ENCODE measurements at places on chromosomes 16 and 17.

GRCh38 chr17:12826431-12826830 lies 37.1 kb downstream of the ARHGAP44 start:
- H3K27ac ChIP-seq: no peak overlapping the region
- no peaks in the 10 kb centered on the region for H3K27me3 ChIP-seq
- no peak for DNase-seq
- H3K4me1 ChIP-seq: no peaks in the 10 kb centered on the region
- no peak overlapping the region for H3K4me3 ChIP-seq

- H3K4me3 ChIP-seq: no peak overlapping the region
- no peak overlapping the region for H3K27ac ChIP-seq
- no peak for DNase-seq
- H3K36me3 ChIP-seq: no peaks in the 10 kb centered on the region
Observed at GRCh38 chr16:84834403-84834772, 14.6 kb downstream of the CRISPLD2 start.

- peak within 1 kb of the TSS; percentile 86 for H3K27ac ChIP-seq
- H3K4me1 ChIP-seq: peaks cover 25% of the 10 kb centered on the region
- no peak for DNase-seq
- peak within 1 kb of the TSS; percentile 94 for H3K4me3 ChIP-seq
- H3K36me3 ChIP-seq: peaks cover 2% of the 10 kb centered on the region
Observed at GRCh38 chr17:28370035-28370743, at the start of gene VTN. VTN (minus strand) TSS chr17:28370307; CDS start chr17:28370203, 104 bp downstream.

DNA sequence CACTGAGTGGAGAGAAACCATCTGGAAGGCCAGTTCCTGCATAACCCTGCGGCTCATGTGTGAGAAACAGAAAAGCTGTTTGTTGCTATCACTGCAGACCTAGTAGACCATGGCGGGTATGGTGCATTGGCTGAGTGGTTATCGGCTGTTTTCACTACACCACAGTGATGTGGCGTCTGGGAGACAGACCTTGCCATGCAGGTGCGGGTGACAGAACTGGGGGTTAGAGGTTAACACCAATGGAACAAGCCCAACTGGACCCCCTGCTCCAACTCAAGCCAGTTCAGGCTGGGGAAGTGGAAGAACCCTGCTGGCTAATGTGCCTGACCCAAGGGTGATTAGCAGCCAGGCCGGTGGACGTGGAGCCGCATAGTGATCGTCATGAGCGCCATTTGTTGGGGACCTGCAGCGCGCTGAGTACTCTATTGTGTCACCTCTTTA lies 91.9 kb downstream of the IRF8 start:
- no peak overlapping the region for H3K27ac ChIP-seq
- no peaks in the 10 kb centered on the region for H3K36me3 ChIP-seq
- no peak overlapping the region for H3K4me3 ChIP-seq
- H3K27me3 ChIP-seq: no peaks in the 10 kb centered on the region

- no peak for DNase-seq
- H3K36me3 ChIP-seq: peaks cover 28% of the 10 kb centered on the region
- no peak overlapping the region for H3K4me3 ChIP-seq
- H3K27ac ChIP-seq: no peak overlapping the region
Observed at GRCh38 chr17:66604376-66604775, 230.5 kb upstream of the CACNG5 start.

- H3K27me3 ChIP-seq: no peaks in the 10 kb centered on the region
- H3K4me3 ChIP-seq: no peak overlapping the region
- DNase-seq: no peak
- H3K36me3 ChIP-seq: peaks cover 4% of the 10 kb centered on the region
Observed at GRCh38 chr17:75096082-75096625, 8.4 kb downstream of the SLC16A5 start.

- H3K4me1 ChIP-seq: peaks cover 71% of the 10 kb centered on the region
- H3K4me3 ChIP-seq: peak within 1 kb of the TSS; percentile 96
- peak; percentile 47 for DNase-seq
- H3K36me3 ChIP-seq: peaks cover 20% of the 10 kb centered on the region
- H3K27me3 ChIP-seq: no peaks in the 10 kb centered on the region
- peak within 1 kb of the TSS; percentile 95 for H3K27ac ChIP-seq
Observed at GRCh38 chr16:66549284-66550131, at the start of gene TK2. TK2 (minus strand) TSS chr16:66550122; CDS start chr16:66550061, 61 bp downstream.

- H3K27ac ChIP-seq: peak within 1 kb of the TSS; percentile 52
- no peak for DNase-seq
- H3K4me3 ChIP-seq: no peak within 1 kb of the TSS
- H3K36me3 ChIP-seq: no peaks in the 10 kb centered on the region
- H3K27me3 ChIP-seq: no peaks in the 10 kb centered on the region
- H3K4me1 ChIP-seq: peaks cover 32% of the 10 kb centered on the region
Observed at GRCh38 chr17:28473542-28473941, at the start of gene SLC13A2. SLC13A2 (plus strand) TSS chr17:28473644; CDS start chr17:28473713, 69 bp downstream.

DNA sequence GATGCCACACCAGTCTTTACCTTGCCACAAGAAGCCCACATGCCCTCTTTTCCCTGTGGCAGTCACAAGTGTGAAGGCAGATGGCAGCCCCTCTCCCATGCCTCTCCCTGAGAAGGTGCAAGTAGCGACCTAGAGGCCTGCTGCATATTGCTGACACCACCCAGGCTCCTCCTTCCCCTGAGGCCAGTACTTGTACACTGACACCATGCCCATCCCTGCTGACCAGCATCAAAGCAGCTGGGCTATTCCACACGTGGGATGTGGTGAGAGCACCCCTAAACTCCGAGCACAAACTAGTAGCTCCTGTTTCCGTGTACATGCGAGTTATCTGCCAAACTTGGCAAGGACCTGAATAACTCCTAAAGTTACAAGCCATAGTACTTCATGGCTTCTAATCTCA lies 149.4 kb downstream of the AATF start:
- H3K4me1 ChIP-seq: peaks cover 5% of the 10 kb centered on the region
- peaks cover 17% of the 10 kb centered on the region for H3K36me3 ChIP-seq
- no peak for DNase-seq
- no peaks in the 10 kb centered on the region for H3K27me3 ChIP-seq
- H3K27ac ChIP-seq: no peak overlapping the region
- no peak overlapping the region for H3K4me3 ChIP-seq

GRCh38 chr16:52372313-52372712 lies 174.6 kb downstream of the TOX3 start:
- H3K4me3 ChIP-seq: no peak overlapping the region
- no peaks in the 10 kb centered on the region for H3K27me3 ChIP-seq
- no peak overlapping the region for H3K27ac ChIP-seq
- no peak for DNase-seq
- no peaks in the 10 kb centered on the region for H3K4me1 ChIP-seq

DNA sequence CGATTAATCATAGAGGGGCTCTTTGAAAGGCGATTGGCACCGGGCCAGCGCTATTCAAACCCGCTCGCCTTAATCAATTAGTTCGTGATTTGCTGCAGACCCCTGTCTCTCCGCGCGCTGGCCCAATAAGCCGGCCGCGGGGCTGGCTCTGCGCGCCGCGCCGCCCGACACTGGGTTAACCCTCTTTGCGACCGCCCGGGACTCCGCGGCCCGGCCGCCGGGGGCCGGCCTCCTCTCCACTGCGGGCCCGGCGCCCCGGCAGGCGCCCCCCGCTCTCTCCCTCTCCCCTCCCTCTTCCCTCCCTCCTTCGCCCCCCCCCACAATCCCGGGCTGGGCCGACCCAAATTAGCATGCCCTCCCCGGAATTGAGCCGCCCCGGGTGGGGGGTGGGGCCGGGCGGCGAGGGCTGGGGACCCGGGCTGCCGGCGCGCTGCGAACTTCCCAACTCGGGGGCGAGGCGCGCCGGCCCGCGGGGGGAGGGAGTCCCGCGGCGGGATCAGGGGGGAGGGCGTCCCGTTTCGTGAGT lies 428 bp upstream of the SALL1 start:
- H3K27ac ChIP-seq: no peak overlapping the region
- peaks cover 3% of the 10 kb centered on the region for H3K36me3 ChIP-seq
- H3K4me1 ChIP-seq: peaks cover 2% of the 10 kb centered on the region
- H3K27me3 ChIP-seq: peaks cover 75% of the 10 kb centered on the region
- DNase-seq: no peak

DNA sequence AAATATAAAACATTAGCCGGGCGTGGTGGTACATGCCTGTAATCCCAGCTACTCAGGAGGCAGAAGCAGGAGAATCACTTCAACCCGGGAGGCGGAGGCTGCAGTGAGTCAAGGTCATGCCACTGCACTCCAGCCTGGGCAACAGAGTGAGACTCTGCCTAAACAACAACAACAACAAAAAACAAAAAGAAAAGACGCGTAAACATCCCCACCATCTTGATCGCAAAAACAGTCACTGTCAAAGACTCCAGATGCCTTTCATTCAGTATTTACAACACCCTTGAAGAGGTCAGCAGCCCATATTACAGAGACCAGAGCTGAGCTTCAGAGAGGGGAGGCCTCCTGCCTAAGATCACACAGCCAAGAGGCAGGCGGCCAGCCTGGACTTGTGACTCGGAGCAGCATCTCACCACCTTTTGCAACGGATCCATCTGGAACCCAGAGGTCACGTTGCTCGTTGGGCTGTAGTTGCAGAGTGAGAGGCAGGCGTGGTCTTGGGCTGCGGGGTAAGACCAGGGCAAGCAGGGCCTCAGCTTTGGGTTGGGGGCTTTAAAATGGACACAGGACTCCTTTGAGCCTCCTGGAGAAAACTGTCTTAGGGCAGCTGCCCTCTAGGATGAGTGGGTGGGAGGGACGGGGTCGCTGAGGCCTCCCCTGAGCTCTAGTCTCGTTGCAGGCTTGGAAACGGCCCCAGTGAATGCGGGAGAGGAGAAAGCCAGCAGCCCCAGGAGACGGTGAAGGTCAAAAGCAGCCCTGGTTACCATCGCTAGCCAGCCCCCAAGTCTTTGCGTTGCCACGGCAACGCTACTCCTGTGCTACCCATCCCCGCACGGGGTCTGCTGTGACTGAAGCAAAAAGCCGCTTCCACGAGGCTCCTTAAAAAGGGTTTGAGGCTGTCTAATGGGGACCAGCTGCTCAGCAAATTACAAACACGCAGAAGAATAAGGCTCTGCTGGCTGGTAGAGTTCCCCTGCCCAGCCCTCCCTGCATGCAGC lies 26.1 kb downstream of the LGALS3BP start:
- peaks cover 2% of the 10 kb centered on the region for H3K27me3 ChIP-seq
- H3K4me1 ChIP-seq: no peaks in the 10 kb centered on the region
- no peak for DNase-seq
- peaks cover 2% of the 10 kb centered on the region for H3K36me3 ChIP-seq
- H3K27ac ChIP-seq: no peak overlapping the region

GRCh38 chr17:66858226-66859083 lies 23.5 kb downstream of the CACNG5 start:
- DNase-seq: no peak
- no peak overlapping the region for H3K4me3 ChIP-seq
- H3K36me3 ChIP-seq: no peaks in the 10 kb centered on the region
- H3K4me1 ChIP-seq: no peaks in the 10 kb centered on the region

DNA sequence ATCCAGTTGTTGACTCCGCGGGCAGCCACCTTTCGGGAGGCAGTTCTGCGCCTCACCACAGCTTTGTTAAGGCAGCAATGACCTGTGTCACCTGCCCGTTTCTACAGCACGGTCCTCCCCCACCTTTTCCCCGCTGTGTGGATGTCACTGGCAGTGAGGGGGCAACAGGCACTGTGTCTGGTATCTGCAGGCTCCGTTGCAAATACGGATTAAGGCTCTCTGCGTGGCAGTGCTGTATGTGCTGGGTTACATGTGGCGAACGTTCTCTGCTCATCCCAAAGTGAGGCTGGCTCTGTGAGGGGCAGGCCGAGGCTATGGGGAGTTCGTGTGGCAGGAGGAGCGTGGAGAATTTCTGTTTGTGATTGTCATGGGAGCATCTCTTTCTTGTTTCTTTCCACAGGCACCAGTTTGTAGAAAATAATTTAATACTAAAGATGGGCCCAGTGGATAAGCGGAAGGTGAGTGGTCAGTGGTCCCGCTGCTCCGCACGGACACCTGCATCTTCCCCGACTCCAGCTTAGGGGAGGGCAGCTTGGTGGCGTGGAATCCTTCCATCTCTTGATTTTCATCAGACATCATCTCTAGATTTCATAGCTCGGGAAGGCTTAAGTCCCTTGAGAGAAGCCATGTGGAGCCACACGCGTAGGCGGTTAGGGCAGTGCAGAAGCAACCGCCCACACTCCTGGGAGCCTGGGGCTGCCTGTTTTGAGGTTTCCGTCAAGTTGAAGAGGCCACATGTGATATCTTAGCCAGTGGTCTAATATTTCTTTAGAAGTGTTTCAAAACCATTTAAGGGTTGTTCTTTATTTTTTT lies 57.8 kb downstream of the PDPK1 start:
- peaks cover 13% of the 10 kb centered on the region for H3K36me3 ChIP-seq
- peak; percentile 4 for DNase-seq
- H3K27ac ChIP-seq: no peak overlapping the region
- H3K27me3 ChIP-seq: no peaks in the 10 kb centered on the region

GRCh38 chr16:59432896-59433295 lies 698.8 kb upstream of the GOT2 start:
- H3K36me3 ChIP-seq: no peaks in the 10 kb centered on the region
- H3K4me1 ChIP-seq: no peaks in the 10 kb centered on the region
- no peaks in the 10 kb centered on the region for H3K27me3 ChIP-seq
- H3K4me3 ChIP-seq: no peak overlapping the region
- no peak overlapping the region for H3K27ac ChIP-seq

DNA sequence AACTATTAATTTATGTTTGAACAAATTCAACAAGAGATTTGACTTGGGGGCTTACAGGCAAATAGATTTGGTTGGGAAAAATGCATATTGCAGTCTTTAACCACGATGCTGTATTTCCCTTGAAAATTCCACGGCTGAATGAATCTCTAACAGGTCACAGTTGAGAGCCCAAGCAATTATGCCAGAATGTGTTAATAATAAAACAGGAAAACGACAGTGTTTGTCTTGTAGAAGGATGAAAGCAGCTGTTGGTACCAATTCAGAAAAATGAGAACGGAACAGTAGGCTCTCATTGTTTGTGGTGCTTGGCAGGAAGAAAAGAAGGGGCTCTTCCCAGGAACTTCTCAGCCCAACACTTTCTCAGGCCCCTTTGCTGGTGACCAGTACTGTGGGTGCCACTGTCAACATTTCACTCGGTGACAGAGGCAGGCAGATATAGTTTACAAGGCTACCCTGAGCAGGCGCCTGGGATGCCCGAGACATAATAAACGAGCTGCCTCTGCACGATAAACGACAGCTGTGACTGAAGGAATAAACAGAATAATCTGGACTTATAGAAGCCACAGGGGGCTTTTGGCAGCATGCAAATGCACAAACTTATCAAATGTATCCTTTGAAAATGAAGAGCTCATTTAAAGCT lies 387.1 kb downstream of the HS3ST4 start:
- H3K4me3 ChIP-seq: no peak overlapping the region
- no peaks in the 10 kb centered on the region for H3K27me3 ChIP-seq
- no peaks in the 10 kb centered on the region for H3K36me3 ChIP-seq
- DNase-seq: no peak

DNA sequence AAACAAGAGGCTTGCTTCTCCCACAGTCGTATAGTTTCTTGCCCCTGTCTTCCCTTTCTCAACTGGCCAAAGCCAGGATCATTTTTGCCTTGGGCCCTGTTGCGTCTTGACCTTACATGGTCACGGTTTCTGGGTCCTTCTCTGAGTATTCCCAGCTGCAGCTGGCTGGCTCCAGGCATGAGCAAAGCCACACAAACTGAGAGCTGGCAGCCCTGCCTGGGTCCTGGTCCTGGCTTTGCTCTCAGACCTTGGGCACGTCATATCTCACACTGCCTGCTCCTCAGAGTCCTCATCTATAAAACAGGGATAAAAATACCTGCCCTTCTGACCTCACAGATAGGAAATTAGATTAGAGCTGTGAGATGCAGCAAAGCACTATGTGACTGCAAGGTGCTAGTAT lies 277.6 kb downstream of the CBLN1 start:
- no peaks in the 10 kb centered on the region for H3K4me1 ChIP-seq
- H3K4me3 ChIP-seq: no peak overlapping the region
- H3K27ac ChIP-seq: no peak overlapping the region
- H3K27me3 ChIP-seq: no peaks in the 10 kb centered on the region

Measured in activated CD4-positive, alpha-beta T cell treated with anti-CD3 and anti-CD28 coated beads, Interleukin-2, amount 10 ng/mL, durations not matched to agents 7 days and 5 days (primary cell).